ENCODE measurements at places on chromosomes 6 and 20. TPM values are rescaled to one million over a fixed set of nuclear protein-coding genes. Genes with fewer than 3 reads are reported as not detected.

DNA sequence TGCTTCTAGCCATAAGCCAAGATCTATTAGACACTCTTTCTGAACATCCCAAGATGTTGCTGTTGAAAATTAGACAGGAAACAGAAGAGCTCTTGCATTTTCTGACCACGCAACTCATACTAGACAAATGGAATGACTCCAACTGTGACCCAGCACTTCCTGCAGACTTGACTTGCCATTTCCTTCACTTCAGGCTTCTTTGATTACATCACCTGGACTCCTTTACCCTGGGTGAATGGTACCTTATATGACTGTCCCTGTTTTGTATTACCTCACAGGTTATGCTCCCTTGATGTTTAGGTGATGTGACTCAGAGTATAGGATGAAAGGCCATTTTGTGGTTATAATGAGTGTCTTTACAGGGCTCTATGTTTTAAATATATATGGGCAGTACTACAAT is 236.1 kb downstream of the BMP2 start:
- DNase-seq = no peak
- no peaks in the 10 kb centered on the region for H3K4me1 ChIP-seq
- no peaks in the 10 kb centered on the region for H3K27me3 ChIP-seq

DNA sequence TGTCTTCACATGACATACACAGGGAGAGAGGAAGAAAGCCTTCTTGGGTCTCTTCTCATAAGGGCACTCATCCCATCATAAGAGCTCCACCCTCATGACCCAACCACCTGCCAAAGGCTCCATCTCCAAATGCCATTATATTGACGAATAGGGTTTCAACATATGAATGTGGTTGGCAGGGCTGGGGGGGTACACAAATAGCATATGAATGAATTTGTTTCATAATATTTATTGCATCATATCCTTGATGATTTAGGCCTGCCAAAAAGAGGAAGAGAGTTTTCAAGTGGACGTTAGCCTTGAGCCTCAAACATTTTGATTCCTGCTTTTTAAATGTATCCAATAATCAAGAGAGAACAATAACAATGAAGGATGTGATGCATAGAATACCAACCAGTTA is 26.2 kb upstream of the OPRM1 start:
- H3K4me1 ChIP-seq = no peaks in the 10 kb centered on the region
- H3K36me3 ChIP-seq = no peaks in the 10 kb centered on the region
- H3K27me3 ChIP-seq = no peaks in the 10 kb centered on the region
- H3K4me3 ChIP-seq = no peak overlapping the region
- H3K27ac ChIP-seq = no peak overlapping the region

- no peaks in the 10 kb centered on the region for H3K4me1 ChIP-seq
- no peak overlapping the region for H3K4me3 ChIP-seq
- H3K27ac ChIP-seq = no peak overlapping the region
Measured at GRCh38 chr6:40268614-40269013, 318.6 kb downstream of the LRFN2 start.

GRCh38 chr6:43887340-43887858 is 117.4 kb downstream of the VEGFA start:
- H3K27ac ChIP-seq = no peak overlapping the region
- H3K27me3 ChIP-seq = peaks cover 16% of the 10 kb centered on the region
- H3K4me3 ChIP-seq = no peak overlapping the region
- H3K36me3 ChIP-seq = no peaks in the 10 kb centered on the region
- DNase-seq = no peak
- H3K4me1 ChIP-seq = no peaks in the 10 kb centered on the region

- H3K27me3 ChIP-seq = no peaks in the 10 kb centered on the region
- peak overlapping the region; percentile 31 for H3K4me3 ChIP-seq
- H3K4me1 ChIP-seq = peaks cover 24% of the 10 kb centered on the region
- peaks cover 27% of the 10 kb centered on the region for H3K36me3 ChIP-seq
- peak overlapping the region; percentile 83 for H3K27ac ChIP-seq
Measured at GRCh38 chr6:31776485-31776988, 591 bp downstream of the VWA7 start.

DNA sequence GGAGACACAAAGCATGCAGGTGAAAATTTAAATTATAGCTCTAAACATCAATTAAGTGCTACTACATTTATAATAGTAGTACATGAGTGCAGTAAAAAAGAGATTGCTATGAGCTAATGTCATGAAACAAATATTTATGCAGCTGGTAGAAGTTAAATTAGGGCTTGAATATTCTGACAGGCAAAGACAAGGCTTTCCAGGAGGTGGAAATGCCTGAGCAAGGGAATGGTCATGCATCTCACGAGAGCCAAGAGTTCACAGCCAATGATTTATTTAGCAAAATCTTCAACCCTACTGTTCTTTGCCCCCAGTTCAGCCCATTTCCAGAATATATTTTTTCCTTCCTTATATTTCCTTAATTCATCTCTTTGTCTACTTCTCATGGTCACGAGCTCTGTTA is 128.9 kb downstream of the HIVEP2 start:
- H3K27me3 ChIP-seq = no peaks in the 10 kb centered on the region
- H3K27ac ChIP-seq = no peak overlapping the region
- H3K36me3 ChIP-seq = peaks cover 29% of the 10 kb centered on the region
- no peak overlapping the region for H3K4me3 ChIP-seq

DNA sequence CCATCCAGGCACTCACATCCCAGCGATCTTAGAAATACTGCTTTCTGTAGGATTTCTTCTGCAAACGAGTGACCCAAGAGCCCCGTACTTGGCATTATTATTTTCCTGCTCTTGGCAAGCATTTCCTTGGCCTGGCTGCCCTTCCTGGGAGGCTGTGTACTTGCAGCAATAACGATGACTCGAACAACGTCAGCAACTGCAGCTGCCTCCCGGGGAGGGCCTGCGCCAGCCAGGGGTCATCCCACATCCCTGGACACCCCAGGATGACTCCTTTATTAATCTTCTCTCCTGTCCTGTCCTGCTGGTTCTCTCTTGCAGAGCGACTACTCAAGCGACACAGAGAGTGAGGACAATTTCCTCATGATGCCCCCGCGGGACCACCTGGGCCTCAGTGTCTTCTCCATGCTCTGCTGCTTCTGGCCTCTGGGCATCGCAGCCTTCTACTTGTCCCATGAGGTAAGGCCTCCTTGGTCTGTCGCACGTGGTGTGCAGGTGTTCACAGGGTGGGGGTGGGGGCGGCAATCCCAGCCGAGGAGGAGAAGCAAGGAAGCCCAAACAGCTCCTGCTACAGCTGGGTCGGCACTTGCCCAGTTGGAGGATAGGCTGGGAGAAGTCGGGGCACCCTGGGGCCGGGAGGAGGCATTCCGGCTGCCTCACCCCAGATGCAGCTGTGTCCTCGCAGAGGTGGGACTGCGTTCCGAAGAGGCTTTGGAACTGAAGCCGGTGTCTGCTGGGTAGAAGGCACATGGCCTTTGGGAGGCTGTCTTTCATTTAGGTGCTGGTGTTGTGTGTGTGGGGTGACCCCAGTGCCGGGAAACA is 115.3 kb downstream of the SYNDIG1 start:
- no peak for DNase-seq
- no peaks in the 10 kb centered on the region for H3K27me3 ChIP-seq
- H3K27ac ChIP-seq = no peak overlapping the region
- H3K36me3 ChIP-seq = no peaks in the 10 kb centered on the region
- no peak overlapping the region for H3K4me3 ChIP-seq

GRCh38 chr6:22237526-22237925 is 59.3 kb downstream of the PRL start:
- no peak for DNase-seq
- no peak overlapping the region for H3K4me3 ChIP-seq
- H3K4me1 ChIP-seq = no peaks in the 10 kb centered on the region
- H3K27ac ChIP-seq = no peak overlapping the region

- no peak for DNase-seq
- no peaks in the 10 kb centered on the region for H3K27me3 ChIP-seq
- no peak overlapping the region for H3K27ac ChIP-seq
Measured at GRCh38 chr20:30284281-30284905, 973.1 kb upstream of the DEFB115 start.

DNA sequence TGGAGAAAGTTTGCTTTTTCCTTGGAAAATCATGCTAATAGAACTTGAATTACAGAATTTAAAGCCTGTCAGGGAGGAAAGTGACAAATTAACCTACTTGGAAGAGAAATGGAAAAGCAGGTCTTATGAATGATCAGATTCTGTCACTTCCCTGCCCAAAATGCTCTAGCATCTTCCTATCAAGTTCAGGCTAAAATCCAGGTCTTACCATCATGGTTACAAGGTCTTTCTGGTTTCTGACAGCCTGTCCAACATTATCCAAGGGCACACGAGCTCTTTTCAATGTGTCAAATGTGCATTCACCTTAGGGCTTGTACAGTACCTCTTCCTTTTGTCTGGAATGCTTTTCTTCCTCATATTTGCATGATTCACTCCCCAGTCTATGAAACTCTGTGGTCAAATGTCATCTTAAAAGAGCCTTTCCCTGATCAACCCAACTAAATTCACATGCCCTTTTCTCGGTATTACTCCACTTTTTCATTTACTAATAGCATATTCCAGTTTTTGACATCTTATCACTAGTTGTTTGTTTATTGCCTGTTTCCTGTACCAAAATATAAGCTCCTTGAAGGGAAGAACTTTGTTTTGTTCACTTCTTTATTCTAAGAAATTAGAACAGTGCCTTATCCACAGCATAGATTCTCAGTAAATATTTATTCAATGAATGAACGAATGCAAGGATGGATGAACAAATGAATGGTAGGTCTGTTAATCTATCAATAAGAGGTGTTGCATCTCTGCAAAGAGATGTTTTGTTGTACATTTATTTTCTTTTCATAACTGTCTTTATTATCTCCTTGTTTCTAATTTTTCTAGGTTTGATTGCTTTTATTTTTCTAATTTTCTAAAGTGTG is 139.5 kb downstream of the BCAS1 start:
- no peaks in the 10 kb centered on the region for H3K36me3 ChIP-seq
- no peak overlapping the region for H3K4me3 ChIP-seq
- no peak overlapping the region for H3K27ac ChIP-seq
- H3K27me3 ChIP-seq = no peaks in the 10 kb centered on the region
- H3K4me1 ChIP-seq = peaks cover 57% of the 10 kb centered on the region

- no peak for DNase-seq
- H3K27ac ChIP-seq = no peak overlapping the region
- H3K36me3 ChIP-seq = no peaks in the 10 kb centered on the region
- no peak overlapping the region for H3K4me3 ChIP-seq
Measured at GRCh38 chr20:57153238-57153905, 113.1 kb downstream of the BMP7 start.

The DTD1 gene
- total RNA-seq = 49.9 TPM

The LST1 gene
- 14.6 TPM for total RNA-seq

The RALGAPB gene
- 33.1 TPM for total RNA-seq

The CYP39A1 gene
- total RNA-seq = not detected

The DACT2 gene
- total RNA-seq = 0.80 TPM

The RGS17 gene
- total RNA-seq = not detected

The GSTA3 gene
- total RNA-seq = not detected

The ALDH8A1 gene
- total RNA-seq = 1.1 TPM

All from activated T-helper 2 cell treated with anti-CD3 and anti-CD28 coated beads, Interferon-gamma antibody, Interleukin-2, Interleukin-4, amounts not matched to agents 10 μg/mL and 5 μg/mL and 100 μg/mL, durations not matched to agents 14 hours and 24 hours and 36 hours (primary cell).